ENCODE measurements at places on chromosomes 3 and 15. TPM values are rescaled to one million over a fixed set of nuclear protein-coding genes. Genes with fewer than 3 reads are reported as not detected.
A peak's percentile ranks its signal among the peaks of the same experiment; 100 is the strongest.

DNA sequence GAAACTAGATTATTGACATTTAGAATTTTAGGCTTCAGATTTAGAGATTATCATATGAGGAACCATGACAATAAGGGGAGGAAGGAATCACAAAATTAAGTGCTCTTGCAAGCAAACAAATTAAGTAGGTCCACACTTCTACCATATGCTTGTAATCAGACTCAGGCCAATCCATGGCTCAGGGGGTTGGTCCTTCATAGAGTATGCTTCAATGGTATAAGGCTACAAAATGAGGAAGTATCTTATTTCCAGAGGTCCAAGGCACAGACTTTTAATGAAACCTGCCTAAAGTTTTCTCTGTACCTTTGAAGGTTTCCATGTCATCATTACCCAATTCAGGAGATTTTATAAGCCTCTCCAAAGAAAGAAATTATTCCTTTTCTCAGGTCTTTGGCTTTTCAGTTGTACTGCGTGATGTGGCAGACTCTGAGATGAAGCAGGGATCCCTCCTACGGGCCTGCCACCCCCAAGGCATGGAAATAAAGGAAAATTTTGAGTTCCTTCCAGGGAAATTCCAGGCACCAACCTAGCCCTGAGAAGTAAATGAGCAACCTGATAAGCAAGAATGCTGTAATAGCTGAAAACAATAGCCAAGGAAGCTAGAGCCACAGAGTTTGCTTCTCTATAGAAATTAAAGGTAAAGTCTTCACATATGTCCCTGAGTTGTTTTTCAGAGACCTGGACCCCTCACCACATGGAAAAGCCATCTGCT lies 36.3 kb downstream of the SERPINI2 start:
- DNase-seq: no peak

GRCh38 chr3:178967177-178967532 lies 104.5 kb downstream of the ZMAT3 start:
- DNase-seq: no peak

DNA sequence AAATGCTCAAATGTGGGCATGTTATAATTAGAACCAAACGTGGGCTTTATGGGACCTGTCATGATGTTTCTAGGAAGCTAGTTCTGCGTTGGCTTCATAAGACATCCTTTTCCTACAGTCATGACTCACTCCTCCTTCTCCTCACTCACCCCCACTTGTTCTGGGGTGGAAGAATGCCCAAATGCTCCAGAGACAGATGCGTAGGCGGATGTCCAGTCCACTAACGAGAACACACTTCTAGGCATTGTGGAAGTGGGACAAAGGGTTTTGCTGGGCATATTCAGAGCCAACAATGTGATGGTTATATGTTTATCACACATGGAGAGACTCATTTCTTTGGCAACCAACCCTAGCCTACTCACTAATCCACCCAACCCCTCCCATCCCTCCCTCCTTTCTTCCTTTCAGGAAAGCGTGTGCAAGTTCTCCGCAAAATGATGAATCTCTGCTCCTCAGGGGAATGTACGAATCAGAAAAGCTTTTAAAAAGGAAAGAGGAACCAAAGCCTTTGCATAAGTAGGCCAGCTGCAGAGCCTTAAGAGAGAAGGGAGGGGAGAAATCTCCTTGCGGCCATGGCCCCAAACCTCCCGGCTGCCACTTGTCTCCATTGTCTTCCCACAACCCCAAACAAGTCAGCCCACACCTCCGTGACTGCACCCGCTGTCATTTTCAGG lies 123.0 kb upstream of the SPRED1 start:
- peak; percentile 85 for DNase-seq

DNA sequence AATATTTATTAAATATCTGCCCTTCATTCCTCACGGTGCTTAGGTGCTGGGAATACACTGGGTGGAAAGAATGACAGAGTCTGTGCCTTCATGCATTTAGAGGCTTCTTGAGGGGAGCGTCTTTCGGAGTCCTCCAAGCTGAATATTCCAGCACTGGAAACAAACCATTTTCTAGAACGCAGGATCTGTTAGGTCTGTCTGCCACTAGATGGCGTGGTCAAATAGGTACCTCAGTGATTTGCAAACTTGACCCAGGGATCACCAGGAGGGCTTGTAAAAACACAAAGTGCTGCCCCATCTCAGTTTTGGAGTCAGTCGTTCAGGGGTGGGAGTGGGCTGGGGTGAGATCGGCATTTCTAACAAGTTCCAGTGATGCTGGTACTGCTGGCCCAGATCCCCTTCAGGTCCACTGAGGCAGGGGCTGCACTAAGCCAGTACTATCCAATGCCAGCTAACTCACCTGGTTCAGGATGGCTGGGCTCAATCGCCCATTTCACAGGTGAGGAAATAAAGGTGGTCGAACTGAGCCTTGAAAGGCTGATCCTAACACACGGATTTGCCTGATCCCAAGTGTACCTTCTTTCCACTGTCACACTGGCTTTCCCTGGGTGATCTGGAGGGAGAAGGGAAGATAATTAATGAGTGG lies 14.8 kb downstream of the ARNT2 start:
- DNase-seq: no peak

DNA sequence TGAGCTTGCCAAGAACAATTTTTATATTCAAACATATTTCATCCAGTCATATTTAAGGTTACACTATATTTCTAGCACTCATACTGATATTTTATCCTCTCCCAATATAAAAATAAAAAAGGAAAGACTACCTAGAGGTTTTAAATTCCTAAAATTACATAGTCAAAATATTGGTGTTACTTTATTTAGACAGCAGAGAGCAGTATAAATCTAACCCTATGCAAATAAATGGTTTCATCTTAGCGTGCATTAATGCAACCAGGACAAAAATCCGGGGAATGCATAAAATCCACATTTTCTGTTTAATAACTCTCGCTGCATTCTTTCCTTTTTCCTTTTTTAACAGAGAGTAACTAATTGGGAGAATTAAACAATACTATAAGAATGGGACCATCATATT lies 1447.4 kb upstream of the ALCAM start:
- no peak for DNase-seq

The DZIP1L gene
- total RNA-seq: 4.7 TPM

The KCNH8 gene
- 0.07 TPM for total RNA-seq

The INKA1 gene
- total RNA-seq: 4.2 TPM

The KCNAB1 gene
- 2.3 TPM for total RNA-seq

The ATP10A gene
- total RNA-seq: 0.50 TPM

The GABRR3 gene
- not detected for total RNA-seq

The ANKUB1 gene
- total RNA-seq: not detected

The DNAH1 gene
- 2.6 TPM for total RNA-seq
